ENCODE measurements at places on chromosomes 12 and 14.

- peaks cover 4% of the 10 kb centered on the region for H3K4me1 ChIP-seq
- H3K27me3 ChIP-seq = no peaks in the 10 kb centered on the region
- H3K27ac ChIP-seq = no peak overlapping the region
- DNase-seq = no peak
- H3K36me3 ChIP-seq = peaks cover 4% of the 10 kb centered on the region
Observed at GRCh38 chr12:108679106-108679681, 45.5 kb upstream of the SELPLG start.

DNA sequence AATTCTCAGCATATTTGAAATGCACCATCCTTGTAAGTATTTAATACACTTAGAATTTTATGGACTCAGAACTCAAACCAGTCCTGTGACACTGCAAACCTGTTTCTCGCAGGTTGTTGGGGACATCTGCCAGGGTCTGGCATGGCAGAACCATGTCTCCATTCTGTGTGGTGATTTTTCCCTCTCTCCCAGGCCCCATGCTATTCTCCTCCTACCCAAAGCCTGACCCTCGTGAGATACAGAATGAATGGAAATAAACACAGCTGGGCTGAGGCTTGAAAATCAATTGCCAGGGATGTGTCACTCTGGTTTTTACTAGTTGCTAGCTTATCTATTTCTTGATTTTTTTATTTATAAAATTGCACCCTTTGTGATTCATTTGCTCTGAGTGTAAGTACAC is 19.8 kb downstream of the TPH2 start:
- H3K27ac ChIP-seq = no peak overlapping the region
- H3K36me3 ChIP-seq = no peaks in the 10 kb centered on the region
- no peaks in the 10 kb centered on the region for H3K4me1 ChIP-seq

GRCh38 chr12:51009056-51009440 is 17.1 kb downstream of the SLC11A2 start:
- no peak overlapping the region for H3K4me3 ChIP-seq
- no peak overlapping the region for H3K27ac ChIP-seq
- DNase-seq = no peak

GRCh38 chr14:29321646-29322045 is 555.1 kb downstream of the FOXG1 start:
- no peak for DNase-seq
- no peak overlapping the region for H3K4me3 ChIP-seq
- H3K36me3 ChIP-seq = no peaks in the 10 kb centered on the region

GRCh38 chr12:90090929-90091651 is 382.5 kb upstream of the ATP2B1 start:
- no peaks in the 10 kb centered on the region for H3K27me3 ChIP-seq
- no peaks in the 10 kb centered on the region for H3K36me3 ChIP-seq
- H3K27ac ChIP-seq = no peak overlapping the region
- H3K4me1 ChIP-seq = peaks cover 12% of the 10 kb centered on the region

GRCh38 chr14:95504135-95505029 is 12.1 kb downstream of the SYNE3 start:
- H3K4me1 ChIP-seq = peaks cover 94% of the 10 kb centered on the region
- no peak for DNase-seq
- no peak overlapping the region for H3K4me3 ChIP-seq

DNA sequence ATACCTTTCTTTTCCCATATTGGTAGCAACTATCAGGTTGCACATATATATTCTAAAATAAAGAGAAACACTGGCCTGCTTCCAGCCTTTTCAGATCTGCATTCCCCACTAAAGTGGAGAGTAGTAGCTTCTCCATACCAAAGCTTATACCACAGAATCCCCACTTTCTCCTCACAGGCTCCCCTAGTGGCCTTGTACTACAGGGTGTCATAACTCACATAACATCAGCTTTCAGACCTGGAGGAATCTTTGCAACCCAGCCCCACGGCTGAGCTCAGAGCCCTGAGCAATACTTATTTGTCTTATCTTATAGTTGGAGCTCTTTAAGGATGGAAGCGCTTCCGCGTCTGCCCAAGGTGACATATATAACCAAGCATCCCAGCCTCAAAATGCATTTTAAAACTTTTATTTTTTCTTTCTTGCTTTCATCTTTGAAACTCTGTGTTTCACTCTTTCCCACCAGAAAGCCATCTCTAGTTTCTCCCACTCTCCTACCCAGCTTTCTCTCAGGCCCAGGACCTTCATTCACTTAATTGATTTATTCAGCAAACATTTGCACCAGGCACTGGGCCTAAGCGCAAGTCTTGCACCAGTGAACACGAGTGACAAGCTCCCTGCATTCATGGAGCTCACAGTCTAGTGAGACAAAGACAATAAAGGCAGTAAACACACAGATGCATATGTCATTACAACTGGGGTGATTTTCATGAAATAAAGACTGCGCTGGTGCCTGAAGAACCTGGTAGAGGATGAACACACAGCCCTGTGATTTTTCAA is 254.7 kb downstream of the IPO8 start:
- H3K4me1 ChIP-seq = no peaks in the 10 kb centered on the region
- H3K36me3 ChIP-seq = no peaks in the 10 kb centered on the region
- H3K27me3 ChIP-seq = no peaks in the 10 kb centered on the region
- H3K27ac ChIP-seq = no peak overlapping the region
- H3K4me3 ChIP-seq = no peak overlapping the region
- no peak for DNase-seq

DNA sequence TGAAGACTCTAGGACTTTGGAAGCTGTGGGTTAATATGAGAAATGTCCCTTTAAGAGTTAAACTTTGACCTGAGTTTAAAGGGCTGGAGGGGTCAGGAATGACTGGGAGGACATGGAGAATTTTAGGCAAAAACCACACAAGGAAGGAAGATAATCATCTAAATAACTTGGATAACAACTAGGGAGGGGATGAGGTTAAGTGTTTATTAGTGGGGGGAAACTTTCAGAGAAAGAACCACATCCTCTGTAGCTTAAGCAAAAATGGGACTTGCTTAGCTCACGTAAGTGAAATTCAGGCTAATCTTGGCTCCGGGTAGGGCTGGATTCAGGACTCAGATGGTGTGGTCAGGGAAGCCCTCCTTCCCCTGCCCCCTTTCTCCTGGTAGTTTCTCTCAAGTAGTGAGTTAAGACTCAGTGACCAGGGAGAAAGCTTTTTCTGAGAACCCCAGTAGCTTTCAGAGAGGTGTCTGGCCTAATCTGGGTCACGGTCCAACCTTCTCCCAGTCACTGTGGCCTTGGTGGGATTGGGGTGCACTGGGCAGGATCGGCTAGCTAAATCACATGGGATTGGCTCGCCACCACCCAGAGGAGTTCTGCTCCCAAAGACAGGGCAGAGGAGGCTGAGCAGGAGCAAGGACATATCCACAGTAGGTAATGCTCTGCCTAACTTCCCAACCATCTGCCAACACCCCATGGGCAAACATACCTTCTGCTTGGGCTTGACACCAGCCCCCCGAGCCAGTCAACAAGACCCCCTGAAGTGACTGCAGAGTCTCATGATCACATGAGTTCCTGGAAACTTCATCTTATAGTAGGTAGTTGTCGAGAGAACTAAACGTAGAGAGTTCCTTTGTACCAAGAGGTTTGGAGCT is 52.8 kb downstream of the ARF6 start:
- peaks cover 37% of the 10 kb centered on the region for H3K4me1 ChIP-seq
- H3K36me3 ChIP-seq = no peaks in the 10 kb centered on the region
- no peak overlapping the region for H3K4me3 ChIP-seq
- peak overlapping the region; percentile 47 for H3K27ac ChIP-seq
- DNase-seq = no peak
- H3K27me3 ChIP-seq = no peaks in the 10 kb centered on the region

DNA sequence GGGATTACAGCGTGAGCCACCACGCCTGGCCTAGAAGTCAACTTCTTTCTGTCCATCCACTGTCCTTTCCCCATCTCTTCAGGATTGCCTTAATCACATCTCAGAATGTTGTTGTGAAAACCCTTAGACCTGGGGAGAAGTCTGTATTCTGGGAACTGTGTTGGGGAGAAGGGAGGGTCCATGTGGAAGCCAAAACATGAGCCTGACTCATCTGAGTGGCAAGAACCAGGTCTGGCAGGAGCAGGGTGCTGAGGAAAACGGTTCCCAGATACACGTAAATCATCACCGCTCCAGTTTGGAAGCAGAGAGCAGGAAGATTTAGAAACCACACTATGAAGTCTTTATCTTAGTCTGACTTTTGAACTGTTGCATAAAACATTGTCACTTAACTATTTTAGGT is 245.6 kb upstream of the RGS6 start:
- DNase-seq = peak; percentile 93
- H3K4me3 ChIP-seq = no peak overlapping the region
- H3K27ac ChIP-seq = no peak overlapping the region

DNA sequence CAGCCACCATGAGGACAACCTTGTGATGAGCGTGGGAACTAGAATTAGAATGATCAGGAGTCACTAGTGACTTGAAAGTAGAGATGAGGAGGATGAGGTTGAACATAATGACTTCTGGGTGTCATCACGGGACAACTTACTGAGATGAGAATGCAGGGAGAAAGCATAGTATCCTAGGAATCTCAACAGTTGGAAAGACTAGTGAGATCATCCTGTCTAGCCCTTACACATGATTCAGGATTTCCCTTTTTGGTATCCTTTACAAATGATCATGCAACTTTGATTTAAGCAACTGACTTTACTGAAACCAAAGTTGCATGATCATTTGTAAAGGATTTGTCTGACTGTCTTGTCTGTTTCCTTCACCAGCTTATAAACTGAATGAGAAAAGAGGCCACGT is 51.8 kb upstream of the HIF1A start:
- H3K4me1 ChIP-seq = no peaks in the 10 kb centered on the region
- no peak overlapping the region for H3K27ac ChIP-seq
- H3K36me3 ChIP-seq = no peaks in the 10 kb centered on the region
- H3K4me3 ChIP-seq = no peak overlapping the region

DNA sequence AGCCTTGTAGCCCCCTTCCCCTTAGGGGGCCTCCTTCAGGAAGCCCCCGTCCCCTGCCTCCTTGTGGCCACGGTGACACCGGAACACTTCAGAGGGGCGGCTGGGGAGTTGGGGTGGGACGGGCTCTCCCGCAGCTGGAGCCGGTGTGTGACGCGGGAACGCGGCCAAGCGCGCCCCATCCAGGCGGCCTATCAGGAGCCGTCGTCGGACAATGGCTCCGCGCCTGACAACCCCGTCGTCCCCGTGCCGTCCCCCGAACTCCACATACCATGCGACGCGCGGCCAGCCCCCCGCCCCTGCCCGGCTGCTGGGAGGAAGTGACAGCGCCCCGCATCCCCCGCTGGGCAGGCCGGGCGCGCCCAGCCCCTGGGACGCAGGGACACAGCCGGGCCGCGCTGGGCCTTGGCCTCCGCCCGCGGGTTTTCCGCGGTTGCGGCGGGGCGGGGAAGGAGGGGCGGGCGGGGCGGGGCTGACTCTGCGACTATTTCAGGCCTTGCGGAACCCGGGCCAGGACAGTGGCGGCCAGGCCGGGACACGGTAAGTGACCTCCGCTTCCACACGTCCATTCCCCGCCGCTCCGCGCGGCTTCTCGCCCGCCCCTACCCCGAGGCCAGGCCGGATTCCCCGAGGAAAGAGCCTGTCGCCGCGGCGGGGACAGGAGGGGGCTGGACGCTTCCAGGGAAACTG is at the start of gene TNFAIP2:
TSS of gene TNFAIP2 (plus strand) at position 515 of the 687 bp plus-strand sequence. CDS start 2,997 bp downstream, outside the sequence.
- peak within 1 kb of the TSS; percentile 93 for H3K27ac ChIP-seq
- DNase-seq = no peak
- H3K4me1 ChIP-seq = peaks cover 82% of the 10 kb centered on the region
- H3K36me3 ChIP-seq = no peaks in the 10 kb centered on the region

GRCh38 chr14:82766123-82766522 is 1232.5 kb upstream of the SEL1L start:
- no peaks in the 10 kb centered on the region for H3K36me3 ChIP-seq
- H3K27ac ChIP-seq = no peak overlapping the region
- H3K4me1 ChIP-seq = no peaks in the 10 kb centered on the region
- no peak overlapping the region for H3K4me3 ChIP-seq

DNA sequence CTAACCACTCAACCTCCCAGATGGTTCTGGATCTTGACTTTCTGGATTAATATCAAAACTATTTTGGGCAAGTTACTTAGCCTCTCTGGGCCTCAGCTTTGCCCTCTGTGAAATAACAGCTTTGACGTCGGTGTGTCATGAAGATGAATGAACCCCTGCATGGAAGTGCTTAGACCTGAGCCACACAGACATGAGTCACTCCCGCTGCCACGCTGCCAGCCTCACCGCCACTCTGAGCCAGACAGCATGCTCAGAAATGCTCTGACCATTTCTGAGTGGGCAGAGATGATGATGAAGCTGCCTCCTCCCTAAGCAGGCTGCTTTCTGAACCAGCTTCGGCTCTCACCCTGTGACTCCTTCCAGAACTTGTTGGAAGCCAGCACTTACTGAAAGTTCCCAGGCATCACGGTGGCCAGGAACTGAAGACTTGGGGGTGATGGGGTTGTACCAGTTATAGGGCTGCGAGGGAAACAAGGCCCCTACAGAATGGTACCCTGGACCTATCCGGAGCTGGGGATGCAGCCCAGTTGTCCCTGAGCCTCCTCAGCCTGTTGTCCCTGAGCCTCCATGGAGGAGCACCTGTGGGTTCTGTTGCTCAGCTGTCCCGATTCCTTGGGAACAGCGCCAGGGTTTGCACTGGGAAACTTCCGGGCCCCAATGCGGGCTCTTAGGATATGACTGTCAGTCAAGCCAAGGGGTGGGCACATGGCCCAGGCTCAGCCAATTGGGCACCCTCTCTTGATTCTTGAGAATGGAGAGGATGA is 2.0 kb upstream of the CCDC197 start:
- peak overlapping the region; percentile 20 for H3K27ac ChIP-seq
- peaks cover 11% of the 10 kb centered on the region for H3K4me1 ChIP-seq
- H3K36me3 ChIP-seq = no peaks in the 10 kb centered on the region
- no peak for DNase-seq
- no peak overlapping the region for H3K4me3 ChIP-seq
